ENCODE measurements at places on chromosomes 3 and 15.

DNA sequence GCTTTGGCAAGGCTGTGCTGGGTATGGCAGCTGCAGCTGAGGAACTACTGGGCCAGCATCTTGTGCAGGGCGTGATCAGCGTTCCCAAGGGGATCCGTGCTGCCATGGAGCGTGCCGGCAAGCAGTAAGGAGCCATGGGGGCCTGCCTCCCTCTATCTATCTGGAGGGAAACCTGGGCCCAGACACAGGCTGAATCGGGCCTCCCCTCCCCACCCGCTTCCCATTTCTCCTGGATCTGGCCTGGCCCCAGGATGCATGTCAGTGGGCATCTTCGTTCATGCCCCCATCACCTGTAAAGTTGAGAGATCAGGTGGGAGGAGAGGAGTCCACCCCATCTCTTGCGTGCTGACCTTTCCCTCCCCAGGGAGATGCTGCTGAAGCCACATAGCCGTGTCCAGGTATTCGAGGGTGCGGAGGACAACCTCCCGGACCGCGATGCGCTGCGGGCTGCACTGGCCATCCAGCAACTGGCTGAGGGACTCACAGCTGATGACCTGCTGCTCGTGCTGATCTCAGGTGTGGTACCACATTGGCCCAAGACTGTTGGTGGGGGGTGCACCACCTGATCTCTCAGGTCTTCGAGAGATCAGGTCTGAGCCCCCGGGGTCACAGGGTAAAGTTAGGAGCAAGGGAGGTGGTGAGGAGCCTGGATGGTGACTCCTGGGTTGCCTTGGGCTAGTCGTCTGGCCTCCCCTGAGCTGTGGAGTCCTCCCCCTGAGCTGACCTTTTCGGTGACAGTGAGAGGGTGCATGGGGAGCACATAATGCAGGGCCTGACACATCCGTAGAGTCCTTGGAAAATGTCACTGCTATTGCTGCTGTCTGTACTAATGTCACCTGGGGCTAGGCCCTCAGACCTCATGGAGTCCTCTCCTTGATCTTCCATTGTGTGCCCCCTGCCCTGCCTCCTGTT lies 3.2 kb downstream of the GLYCTK start:
- no peak for DNase-seq

- DNase-seq, result no peak
Measured at GRCh38 chr15:56794553-56795329, 61.4 kb upstream of the ZNF280D start.

- no peak for DNase-seq
Measured at GRCh38 chr15:37050345-37050744, 50.0 kb downstream of the MEIS2 start.

DNA sequence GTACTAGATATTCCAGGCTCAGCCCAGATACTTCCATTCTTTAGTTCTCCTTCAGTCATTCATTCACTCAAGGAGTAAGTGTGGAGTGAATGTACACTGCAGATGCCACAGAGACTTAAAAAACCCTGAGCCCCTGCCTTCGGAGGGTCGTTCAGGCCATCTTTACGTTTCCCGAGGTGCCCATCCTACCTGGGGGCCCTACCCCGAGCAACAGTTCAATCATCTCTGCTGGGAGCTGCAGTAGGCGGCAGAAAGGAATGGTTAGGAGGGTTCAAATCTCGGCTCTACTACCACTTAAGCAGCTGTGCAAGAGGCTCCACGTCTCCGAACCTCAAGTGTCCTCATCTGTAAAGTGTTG lies 613 bp downstream of the SEC13 start:
- DNase-seq, result no peak

- DNase-seq, result no peak
Measured at GRCh38 chr3:324423-324822, 127.9 kb downstream of the CHL1 start.

- DNase-seq, result no peak
Measured at GRCh38 chr3:183473969-183474368, 45.5 kb upstream of the MCF2L2 start.

- DNase-seq, result no peak
Measured at GRCh38 chr15:81966631-81967030, 79.2 kb downstream of the MEX3B start.

GRCh38 chr3:190060192-190060775 lies 60.4 kb downstream of the P3H2 start:
- no peak for DNase-seq

DNA sequence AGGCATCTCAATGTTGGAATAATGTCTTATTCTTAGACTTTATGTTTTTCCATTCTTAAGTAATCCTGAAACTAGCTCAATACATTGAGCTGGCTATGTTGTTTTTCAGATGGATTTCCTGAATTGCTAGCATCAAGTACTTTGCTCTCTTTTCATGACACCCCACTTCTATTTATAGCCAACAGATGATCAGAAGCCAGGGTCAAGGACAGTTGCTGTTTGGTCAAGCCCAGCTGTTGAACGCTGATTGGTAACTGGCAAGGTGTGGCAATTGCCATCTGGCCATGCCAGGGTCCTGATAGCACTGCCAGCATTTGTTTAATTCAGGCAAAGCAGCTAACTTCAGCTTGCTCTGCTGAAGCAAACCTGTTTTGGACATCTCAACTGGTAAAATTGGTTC lies 46.2 kb upstream of the PLCL2 start:
- DNase-seq, result no peak

GRCh38 chr3:168061332-168061996 lies 34.3 kb downstream of the GOLIM4 start:
- no peak for DNase-seq

DNA sequence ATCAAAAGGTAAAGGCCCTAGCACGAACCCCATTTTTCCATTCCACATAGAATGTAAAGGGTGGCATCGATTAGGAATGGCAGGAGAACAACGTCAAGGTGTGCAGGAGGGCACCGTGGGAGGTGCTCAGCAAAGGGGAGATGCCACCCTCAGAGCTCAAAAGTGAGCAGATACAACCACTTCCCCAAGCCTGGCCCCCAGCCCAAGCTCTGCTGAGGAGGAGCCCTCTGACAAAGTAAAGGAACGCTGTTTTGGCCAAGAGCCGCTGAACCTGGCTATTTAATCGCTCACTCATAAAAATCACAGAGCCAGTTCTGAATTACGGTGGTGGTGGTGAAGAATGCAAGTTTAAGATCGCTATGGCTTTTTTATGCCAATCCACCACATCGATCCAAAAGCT lies 12.4 kb downstream of the GNB5 start:
- no peak for DNase-seq

DNA sequence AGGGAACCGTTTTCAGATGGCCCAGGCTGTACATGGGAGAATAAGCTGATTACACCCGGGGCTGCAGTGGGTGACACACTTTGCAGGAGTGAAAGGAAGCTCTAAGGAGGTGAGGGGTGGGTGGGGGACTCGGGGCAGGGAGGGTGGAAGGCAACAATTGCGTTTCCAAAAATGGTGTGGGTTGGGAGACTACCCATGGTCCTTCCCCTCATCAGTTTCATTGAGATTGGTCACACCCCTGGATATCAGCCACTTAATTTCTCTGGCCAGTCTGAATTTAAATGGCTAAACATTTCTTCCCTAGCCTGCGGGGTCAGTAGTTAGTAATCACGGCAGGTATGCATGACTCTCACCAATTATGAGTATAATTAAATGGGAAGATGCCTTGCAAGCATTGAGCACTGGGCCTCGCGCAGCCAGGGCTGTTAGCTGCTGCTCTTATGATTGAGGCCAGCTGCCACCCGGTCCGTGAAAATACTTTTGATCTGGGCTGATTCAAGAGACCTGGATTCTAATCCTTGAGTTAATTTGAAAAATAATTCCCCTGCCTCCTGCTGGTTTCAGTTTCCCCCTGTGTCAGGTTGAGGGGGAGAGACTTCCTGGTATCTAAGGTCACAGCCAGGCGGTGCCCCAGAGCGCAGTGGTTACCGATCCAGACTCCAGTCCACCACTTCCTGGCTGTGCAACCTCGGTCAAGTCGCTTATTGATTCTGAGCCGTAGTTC lies 23.3 kb downstream of the SLC6A6 start:
- no peak for DNase-seq

DNA sequence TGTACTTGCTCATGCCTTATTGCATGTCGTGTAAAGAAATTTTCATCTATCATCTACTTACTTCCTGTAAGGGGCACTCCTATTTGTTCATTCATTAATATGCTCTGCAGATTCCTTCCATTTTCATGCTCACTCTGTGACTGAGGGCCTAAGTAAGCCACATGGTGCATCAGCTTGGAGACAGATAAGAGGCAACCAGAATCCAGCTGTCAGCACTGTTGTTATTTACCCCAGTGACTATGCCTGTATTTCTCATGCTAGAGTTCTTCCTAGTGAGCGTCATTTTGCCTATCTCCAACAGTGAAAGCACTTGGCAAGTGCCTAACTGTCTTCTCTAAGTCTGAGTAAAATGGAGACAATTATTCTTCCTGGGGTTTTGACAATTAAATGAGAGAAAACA lies 124.8 kb upstream of the ABI3BP start:
- DNase-seq, result no peak

- DNase-seq, result no peak
Measured at GRCh38 chr15:41797201-41797944, 23.1 kb downstream of the MAPKBP1 start.

DNA sequence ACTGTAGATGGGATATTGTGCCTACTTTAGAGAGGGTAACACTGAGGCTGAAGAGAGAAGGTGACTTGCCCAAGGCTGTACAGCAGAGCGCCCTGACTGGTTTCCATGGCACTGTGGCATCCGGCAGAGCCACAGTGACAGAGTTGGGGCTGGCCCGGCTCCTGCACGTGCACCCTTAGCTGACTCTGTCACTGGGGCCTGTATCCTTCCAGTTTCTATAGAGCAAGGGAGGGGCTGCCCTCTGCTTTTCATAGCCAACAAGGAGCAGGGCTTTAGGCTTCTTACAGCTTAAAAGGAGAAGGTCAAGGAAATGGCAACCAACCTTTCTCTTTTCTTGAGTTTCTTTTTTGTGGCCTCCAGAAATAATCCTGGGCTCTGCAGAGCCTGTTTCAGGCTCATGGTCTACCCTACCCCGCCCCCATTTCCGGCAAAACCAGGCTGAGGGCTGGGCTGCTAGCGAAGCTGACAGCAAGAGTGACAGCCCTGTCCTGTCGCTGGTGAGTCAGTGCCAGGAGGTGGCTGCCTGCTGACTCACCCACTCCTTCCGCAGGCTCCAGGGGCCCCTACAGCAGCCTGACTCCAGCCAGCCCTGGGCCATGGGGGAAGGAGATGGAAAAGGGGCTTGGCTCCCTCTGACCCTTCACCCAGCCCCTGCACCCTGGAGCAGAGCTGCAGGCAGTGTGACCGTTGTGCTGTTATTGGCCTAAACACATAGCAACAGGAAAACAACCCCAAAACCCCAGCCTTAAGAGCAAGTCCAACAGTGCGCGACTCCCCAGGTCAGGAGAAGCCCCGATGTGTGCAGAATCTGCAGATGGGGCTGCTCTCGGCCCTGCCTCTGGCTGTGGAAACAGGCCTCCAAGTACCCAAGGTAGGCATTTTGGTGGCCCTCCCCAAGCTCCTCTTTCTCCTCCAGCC lies 29.8 kb downstream of the SLC6A6 start:
- DNase-seq, result peak; percentile 84

DNA sequence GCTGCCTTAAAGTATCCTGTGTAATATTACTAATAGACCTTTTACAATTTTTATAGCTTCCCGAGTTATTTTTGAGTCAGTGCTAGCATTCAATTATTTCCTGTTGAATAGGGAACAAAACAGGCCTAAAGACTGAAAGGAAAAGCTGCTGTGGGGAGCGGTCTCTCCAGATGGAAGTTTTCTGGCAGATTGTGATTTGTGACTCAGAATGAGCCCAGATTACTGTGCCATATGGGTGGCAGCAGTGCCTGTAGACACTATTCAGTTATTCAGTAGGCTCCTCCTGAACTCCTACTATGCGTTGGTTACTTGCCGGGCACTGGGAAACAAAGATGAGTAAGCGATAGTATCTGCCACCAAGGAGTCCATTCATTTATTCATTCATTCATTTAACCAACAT lies 211.8 kb downstream of the CHST2 start:
- DNase-seq, result no peak

GRCh38 chr15:72907733-72908132 lies 124.2 kb upstream of the ADPGK start:
- DNase-seq, result no peak

- DNase-seq, result no peak
Measured at GRCh38 chr15:27222479-27222878, 251.5 kb downstream of the GABRG3 start.

DNA sequence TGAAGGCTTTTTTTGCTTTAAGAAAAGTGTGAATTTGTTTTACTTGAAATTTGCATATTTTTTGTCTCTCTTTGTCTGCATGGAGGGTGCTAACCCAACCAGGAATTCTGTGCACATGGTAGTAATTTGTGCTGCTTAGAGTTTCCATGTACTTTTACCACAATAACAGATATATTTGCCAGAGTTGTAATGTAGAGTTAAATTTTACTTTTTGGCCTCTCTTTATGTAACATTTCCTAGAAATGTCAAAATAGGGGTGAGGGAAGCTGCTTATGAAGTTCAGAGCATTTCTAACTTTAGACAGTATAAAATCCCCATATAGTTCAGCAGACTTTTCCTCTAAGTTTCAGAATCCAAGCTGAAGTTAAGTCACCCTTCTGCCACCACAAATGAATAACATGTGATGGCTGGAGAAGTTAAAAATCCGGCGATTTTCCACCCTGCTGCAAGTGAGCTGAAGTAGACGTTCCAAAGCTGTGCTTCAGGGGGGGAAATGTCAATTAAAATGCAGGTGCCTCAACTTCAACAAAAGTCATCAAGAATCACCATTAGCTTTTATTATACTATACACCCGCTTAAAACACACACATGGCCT lies 385.7 kb upstream of the NR2F2 start:
- DNase-seq, result no peak

GRCh38 chr15:89413877-89414276 lies 79.3 kb upstream of the POLG start:
- no peak for DNase-seq

GRCh38 chr15:74442604-74443003 lies 8.8 kb upstream of the SEMA7A start:
- no peak for DNase-seq

DNA sequence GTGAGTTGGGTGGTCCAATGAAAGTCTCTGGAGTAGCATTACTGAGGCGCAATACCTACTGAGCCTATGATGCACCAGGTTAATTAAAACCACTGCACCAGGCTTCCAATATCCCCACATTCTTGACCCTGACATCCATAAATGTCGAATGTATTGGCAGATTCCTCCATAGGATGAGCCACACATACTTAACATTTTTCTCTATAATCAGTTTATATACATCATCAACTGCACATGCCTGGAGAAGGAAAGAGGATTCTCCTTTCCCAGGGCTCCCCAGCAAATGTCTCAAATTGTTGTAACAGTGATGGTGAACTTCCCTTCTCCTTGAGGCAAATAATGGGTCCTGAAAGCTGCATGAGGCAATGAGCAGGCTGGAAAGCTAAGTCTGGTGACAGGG lies 82.3 kb upstream of the LPP start:
- DNase-seq, result no peak
